ENCODE measurements at places on chromosomes 11 and 22.

- DNase-seq = no peak
Observed at GRCh38 chr11:76665921-76666351, 4.6 kb downstream of the LRRC32 start.

DNA sequence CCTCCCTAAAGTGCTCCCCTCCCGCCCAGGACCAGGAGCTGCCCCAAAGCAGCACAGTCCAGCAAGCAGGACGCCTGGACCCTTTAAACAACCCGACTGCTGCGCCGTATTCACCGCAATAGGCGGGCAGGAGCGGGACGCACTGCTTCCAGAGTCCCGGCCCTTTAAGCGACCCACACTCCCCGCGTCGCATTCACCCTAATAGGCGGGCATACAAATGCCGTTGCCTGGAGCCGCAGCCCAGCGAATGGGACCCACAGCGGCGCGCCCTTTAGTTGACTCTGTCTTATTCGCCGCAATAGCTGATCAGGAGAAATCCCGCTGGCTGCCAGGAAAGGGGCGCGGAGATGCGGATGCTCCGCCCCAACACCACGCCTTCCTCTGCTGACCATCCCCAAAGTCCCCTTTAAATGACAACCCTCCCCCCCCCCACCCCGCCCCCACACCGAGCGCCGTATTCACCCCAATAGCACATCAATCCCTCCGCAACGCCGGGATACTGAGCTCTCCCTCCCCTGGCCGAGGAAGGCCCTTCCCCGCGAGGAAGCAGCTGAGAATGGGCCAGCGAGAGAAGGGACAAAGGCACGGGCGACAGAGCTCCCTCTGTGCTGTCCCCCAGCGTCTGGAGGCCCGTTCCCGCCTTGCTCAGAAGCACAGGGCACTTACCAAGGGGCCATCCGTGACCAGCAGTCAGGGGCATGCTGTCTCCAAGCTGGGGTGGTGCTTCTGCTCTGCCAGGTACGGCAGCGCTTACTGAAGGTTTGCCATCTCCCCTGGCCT is 4.7 kb downstream of the OSBPL5 start:
- peak; percentile 80 for DNase-seq

DNA sequence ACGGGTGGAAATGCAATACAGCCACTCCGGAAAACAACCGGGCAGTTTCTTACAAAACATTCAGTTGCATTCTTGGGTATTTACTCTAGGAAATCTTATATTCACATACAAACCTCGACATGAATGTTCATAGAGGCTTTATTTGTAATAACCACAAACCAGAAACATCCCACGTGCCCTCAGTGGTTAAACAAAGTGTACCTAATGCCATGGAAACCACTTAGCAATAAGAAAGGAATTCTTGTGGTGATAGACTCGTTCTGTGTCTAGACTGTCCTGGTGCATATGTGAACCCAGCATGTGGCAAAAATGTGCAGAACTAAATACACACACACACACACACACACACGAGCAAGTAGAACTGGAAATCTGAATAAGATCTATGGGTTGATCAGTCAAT is 1073.3 kb downstream of the TBC1D22A start:
- DNase-seq = peak; percentile 99

DNA sequence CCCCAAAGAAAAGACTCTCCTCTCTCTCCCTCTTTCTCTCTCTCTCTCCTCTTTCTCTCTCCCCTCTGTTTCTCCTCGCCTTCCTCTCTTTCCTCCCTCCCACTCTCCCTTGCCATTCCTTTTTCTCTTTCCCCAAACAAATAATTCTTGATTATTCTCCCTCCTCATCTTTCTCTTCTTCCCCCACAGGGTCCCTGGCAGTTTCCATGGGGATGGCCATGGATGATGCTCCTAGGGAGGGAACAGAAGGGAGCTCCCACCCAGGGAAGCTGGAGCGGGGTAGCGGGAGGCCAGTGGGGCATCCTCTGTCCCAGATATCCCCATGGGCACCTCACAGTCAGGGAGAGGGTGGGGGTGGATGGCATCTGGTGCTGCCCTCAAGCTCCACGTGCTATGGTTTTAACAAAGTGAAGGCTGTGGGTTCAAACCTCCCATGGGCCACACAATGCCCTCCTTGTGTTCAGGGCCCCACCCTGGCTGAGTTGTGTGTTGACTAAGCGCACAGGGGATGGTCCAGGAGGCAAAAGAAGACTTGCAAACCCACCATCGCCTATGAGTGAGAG is 266.4 kb downstream of the BUD13 start:
- no peak for DNase-seq

- DNase-seq = no peak
Observed at GRCh38 chr11:3124821-3125220, 40.3 kb downstream of the OSBPL5 start.

DNA sequence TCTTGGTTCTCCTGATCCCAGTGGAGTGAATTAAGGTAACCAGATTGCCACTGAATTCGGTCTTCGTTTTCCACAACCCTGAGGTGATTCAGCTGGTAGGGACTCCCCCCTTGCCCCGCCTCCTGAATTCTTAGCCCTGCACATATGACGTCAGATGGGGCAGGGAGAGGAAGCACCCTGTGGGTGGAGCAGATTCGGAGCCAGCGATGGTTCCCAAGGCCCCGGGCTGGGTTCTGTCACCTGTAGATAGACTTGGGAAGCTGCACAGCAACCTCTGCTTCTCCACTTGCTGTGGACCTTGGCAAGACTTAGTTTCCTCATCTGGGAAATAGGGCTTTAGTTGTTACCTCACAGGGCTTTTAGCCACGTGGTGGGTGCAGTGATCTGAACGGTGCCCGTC is 67.8 kb downstream of the CTTN start:
- no peak for DNase-seq

- DNase-seq = no peak
Observed at GRCh38 chr22:48700566-48701295, 1126.9 kb downstream of the BRD1 start.

DNA sequence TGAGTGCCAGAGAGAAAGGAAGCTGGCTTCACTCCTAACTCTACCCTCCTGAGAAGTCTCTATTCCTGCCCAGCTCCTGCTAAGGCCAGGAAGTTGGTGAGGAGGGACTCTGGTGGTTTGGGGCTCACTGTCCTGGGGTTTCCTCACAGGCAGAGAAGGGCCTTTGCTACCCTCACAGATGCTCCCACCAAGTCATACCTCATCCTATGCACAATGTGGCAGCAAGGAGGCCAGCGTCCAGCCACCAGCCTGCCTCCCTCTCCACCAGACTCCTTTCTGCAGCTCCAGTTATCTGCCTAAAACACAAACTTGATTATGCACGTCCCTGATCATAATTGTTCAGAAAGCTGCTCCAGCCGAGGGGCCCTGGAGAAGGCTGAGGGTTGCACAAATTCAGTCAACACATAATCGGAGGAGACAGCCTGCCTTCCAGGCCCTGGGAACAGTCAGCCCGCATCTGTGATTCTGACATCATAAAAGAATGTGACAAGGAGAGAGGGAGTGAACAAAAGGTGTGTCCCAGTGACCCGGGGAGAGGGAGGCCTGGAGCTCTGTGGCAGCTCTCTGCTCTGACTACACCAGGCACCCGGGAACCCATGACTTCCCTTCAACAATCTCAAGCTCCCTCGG is 28.8 kb downstream of the DKK3 start:
- no peak for DNase-seq

DNA sequence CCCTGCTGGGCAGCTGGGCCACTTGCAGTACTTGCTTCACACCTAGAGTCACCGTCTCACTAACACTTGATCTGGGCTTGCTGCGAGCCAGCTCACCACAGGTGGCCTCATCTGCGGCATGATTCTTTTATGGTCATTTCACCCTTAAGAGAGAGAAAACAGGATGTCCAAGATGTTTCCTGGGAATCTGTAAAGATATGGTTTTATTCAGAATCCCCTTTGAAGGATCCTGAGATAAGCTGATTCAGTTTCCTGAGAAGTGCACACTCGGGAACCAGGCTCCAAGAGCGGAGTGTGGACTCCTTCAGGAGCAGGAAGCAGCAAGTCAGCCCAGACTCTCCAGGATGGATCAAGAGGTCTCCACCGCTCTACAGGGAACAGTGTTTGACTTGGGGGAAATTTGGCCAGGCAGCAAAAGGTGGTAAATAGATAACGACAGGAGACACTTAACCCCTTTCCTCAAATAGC is 21.8 kb upstream of the TP53AIP1 start:
- DNase-seq = no peak

- DNase-seq = no peak
Observed at GRCh38 chr11:115257270-115257669, 246.9 kb downstream of the CADM1 start.

- DNase-seq = no peak
Observed at GRCh38 chr11:101582989-101583250, 887 bp downstream of the TRPC6 start.

DNA sequence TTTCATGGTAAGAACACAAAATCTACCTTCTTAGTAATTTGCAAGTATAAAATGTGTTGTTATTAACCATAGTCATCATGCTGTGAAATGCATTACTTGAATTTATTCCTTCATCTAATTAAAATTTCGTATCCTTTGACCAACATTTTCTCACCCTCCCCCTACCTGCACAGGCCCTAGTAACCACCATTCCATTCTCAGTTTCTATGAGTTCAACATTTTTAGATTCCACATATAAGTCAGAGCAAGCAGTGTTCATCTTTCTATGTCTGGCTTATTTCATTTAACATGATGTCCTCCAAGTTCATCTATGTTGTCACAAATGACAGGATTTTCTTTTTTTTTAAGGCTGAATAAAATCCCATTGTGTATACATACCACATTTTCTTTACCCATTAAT is 43.5 kb upstream of the CCDC179 start:
- no peak for DNase-seq

DNA sequence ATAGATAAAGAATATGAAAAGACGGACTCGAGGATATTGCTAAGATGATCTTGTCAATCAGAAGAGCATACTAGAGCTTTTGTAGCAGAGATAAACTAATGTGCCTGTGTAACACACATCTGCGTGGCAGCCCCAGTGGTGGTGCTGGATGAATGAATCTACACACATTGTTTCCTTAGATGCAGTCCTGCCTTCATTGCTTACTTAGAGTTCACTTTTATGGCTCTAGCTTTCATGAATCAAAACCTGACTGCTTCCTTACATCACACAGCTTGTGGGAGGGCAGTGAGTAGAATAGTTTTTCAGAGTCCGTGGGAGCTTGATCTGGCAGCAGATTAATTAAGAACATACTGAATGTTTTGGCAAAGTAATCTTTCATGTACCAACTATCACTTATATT is 83.7 kb downstream of the EXT2 start:
- DNase-seq = peak; percentile 33

DNA sequence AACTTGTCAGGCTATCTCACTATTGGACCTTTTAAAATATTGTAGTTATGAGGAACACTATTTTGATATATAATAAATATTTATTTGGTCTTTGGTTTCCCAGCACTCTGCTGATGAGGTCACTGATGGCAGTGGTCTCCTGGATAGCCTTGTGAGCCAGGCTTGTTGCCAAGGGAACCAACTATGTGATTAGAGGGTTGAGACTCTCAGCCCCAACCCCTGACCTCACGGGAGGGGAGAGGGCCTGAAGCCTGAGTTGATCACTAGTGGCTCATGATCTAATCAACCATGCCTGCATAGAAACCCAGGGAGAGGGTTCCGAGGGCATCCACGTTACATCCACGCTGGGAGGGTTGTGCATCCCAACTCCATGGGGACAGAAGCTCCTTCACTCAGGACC is 10.8 kb downstream of the PANX1 start:
- DNase-seq = no peak

GRCh38 chr22:43004362-43005035 is 10.4 kb downstream of the PACSIN2 start:
- DNase-seq = peak; percentile 77

- DNase-seq = no peak
Observed at GRCh38 chr11:9639985-9640384, 23.9 kb upstream of the SWAP70 start.

- DNase-seq = no peak
Observed at GRCh38 chr11:111363985-111364384, 15.1 kb downstream of the POU2AF1 start.

Data from fibroblast of skin of left biceps (primary cell).